ENCODE measurements at places on chromosomes 4 and X.
A peak's percentile ranks its signal among the peaks of the same experiment; 100 is the strongest.

DNA sequence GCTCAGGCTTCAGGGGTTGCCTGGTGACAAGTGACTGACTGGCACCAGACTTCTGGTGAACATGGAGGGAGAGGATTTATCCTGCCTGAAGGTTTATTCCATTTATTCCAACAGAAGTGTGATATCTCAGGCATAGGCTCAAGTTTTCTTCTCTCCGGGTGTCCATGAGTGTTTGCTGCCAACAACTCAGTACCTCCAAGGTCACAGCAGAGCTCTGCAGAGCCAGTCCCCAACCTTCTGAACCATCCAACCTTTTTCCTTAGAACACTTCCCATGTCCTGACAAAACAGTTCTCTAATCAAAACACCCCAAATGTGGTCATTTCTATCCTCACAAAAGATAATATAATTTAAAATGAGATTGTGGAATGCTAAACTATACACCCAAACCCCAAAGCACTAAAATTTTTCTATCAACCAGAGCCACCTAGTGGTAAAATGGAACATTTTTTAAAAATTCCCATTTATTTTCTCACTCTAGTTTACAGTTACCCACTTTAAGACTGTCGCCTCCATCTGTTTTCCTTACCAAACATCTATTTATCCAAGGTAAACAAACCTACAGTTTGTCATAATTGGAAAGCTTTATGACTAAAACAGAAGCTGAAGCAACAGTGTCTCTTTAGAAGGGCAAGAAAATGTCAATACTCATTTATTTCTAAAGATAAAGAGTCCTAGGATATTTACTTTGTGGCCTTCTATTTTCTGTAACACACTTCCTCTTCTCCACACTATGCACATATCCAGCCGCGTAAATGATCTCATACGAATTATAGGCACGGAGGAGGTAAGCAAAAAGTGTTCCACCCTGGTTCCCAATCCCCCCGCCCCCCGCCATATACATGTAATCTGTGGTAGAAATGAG, 39.5 kb downstream of the TMEM154 start:
- peak; percentile 21 for DNase-seq

DNA sequence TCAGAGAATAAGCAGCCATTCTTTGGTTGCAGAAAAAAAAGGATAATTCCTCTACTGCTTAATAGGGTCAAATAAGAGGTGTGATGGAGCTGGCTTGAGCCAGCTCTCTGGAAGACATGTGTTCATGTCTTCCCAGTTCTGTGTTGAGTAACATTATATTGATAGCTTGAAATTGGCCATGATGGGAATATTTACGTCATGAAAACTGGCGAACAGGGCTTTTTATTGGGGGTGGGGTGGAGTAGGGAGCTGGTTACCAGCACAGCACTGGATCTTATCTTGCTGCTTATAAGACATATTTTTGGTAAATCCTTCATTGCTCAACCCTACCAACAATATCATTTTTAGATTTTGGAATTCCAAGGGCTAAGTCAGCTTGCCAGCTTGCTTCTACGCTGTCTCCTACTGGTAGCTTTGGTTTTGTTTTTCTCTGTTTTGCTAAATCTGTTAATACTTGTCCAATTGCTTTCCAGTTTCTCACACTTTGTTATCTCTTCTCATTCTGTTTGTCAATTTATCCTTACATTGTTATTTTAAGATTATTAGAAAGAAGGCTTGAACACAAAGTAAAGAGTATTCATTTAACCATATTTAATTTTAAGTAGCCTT, 25.3 kb upstream of the GBA3 start:
- no peak for DNase-seq

DNA sequence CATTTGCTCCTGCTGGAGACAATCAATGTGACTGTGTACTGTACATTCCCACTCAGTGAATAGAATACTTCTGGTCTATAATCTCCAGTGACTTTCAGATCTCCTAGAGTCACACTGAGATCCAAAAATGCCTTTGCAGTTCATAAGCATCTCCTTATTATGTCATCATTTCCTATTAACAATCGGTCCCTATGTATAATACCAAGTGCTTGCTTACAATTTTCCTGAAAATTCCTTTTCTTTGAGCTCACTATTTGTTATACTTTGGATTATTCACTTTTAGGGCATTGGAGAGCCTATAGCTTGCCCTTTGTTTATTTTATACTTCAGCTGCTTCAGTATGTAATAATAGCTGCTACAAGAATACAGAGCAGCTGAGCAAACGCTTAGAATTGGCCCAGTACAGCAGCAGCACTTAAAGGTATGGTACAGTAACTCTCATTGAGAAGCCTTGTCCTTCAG, 313.0 kb downstream of the DCTD start:
- peak; percentile 20 for DNase-seq

- DNase-seq = no peak
Observed at GRCh38 chr4:10655968-10656367, 28.6 kb downstream of the CLNK start.

GRCh38 chrX:12002876-12003275, 135.4 kb upstream of the FRMPD4 start:
- DNase-seq = no peak

- no peak for DNase-seq
Observed at GRCh38 chr4:72641611-72642010, 72.6 kb upstream of the ADAMTS3 start.

- DNase-seq = no peak
Observed at GRCh38 chr4:54227256-54228055, 1.6 kb upstream of the PDGFRA start.

DNA sequence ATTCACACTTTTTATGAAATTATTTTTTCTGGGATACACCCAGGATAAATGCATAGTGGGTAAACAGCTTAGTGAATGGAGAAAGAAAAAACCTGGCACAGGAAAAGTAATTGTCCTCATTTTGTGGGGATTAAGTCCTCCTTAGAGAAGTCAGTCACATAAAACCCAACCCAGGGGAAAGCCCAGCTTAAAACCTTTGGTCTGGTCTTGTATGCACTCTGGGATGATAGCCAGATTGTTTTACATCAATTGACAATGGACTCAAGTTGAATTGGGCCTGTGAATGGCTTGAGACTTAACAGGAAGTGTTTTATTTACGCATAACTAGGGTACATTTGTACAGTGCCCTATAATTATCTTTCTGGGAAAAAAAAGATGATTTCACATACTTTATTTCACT, 561.3 kb upstream of the GRIA3 start:
- no peak for DNase-seq

DNA sequence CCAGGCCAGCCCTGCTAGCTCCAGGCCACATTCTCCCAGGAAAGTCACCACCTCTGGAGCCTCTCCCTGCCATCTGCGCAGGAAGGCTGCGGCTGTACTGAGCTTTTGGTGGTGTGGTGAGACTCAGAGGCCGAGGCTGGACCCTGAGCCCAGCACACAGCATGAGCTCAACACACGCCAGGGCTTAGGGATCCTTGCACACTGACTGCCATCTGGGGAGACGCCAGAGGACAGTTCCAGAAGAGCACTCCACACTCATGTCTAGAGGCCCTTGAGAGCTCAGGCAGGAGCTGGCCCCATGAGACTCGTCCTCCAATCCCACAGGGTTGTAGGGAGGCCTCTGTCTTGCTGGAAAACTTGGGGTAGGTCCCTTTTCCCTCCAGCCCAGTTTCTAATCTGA, 40.6 kb downstream of the ABLIM2 start:
- DNase-seq = no peak

DNA sequence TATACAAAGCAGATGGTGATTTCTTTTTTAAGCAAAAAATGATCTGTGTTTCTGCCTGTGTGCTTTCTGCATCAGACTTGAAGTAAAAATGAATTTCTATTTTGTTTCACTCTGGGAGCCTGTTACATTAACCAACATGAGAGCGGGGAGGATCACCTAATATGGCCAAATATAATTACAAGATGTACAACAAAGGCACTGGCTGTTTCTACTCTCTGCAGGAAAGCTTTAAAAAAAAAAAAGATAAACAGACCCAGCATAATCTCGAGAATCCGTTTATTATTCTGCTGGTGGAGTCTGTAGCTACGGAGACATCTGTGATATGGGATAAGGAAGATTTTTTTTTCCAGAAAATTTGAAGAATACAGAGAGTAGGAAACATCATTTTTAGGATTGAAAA, 103.6 kb downstream of the COMMD8 start:
- DNase-seq = peak; percentile 49

DNA sequence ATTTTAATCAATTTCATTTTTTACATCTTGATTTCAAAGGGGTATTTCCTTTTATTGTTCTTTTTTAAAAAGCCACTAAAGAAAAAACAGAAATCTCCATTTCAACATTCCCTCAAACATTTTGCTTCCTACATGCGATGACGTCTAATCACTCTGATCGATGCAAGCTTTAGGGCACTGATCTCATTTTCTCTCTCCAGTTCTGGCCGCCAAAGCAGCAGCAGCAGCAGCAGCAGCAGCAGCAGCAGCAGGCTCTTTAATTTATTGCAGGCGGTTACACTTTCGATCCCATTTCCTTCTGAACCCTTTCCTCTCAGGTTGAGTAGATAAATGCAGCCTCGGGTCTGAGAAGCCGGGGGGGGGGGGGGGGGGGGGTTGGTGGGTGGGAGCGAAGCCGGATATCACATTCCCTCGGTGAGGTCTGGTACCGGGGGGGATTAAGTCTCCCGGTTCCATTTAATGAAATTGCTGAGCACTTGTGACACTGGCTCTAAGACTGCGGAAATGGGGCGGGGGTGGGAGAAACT, 3.4 kb upstream of the PCDH7 start:
- DNase-seq = peak; percentile 57

DNA sequence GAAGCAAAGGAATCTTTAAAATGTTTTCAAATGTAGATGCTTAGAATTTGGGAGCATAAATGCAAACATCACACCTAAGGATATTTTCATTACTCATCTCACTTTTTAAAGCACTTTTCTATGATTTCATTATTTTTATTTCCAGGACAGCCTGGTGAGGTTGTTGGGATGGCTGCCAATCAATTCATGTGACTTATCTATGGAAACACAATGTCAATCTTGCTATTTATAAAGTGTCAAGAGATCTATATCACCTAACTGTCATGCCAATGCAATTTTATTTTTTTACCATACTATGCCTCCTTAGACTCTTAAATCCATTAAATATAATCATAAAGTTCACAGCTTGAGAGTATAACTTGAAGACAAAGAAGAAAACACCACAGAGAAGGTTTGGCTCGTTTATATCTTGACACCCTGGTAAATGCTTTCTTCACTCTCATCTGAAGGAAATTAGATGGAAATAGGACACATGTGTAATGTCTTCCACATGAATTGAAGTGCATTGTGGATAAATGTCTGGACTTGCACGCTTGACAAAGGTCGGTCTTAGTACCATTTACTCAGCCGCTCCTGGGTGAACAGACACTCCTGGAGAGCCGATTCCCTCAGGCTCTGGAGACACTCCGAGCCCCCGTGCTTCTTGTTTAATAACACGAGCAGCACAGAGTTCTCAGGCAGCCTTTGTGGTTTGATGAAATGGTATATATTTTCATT, 425.7 kb upstream of the FAT1 start:
- DNase-seq = no peak

GRCh38 chr4:107125496-107125895, 89.4 kb upstream of the DKK2 start:
- DNase-seq = no peak

- DNase-seq = no peak
Observed at GRCh38 chr4:159382856-159383561, 280.1 kb downstream of the RAPGEF2 start.
